NCI-H1930 (cell line): ENCODE measurements at places on chromosomes 3 and 15.

DNA sequence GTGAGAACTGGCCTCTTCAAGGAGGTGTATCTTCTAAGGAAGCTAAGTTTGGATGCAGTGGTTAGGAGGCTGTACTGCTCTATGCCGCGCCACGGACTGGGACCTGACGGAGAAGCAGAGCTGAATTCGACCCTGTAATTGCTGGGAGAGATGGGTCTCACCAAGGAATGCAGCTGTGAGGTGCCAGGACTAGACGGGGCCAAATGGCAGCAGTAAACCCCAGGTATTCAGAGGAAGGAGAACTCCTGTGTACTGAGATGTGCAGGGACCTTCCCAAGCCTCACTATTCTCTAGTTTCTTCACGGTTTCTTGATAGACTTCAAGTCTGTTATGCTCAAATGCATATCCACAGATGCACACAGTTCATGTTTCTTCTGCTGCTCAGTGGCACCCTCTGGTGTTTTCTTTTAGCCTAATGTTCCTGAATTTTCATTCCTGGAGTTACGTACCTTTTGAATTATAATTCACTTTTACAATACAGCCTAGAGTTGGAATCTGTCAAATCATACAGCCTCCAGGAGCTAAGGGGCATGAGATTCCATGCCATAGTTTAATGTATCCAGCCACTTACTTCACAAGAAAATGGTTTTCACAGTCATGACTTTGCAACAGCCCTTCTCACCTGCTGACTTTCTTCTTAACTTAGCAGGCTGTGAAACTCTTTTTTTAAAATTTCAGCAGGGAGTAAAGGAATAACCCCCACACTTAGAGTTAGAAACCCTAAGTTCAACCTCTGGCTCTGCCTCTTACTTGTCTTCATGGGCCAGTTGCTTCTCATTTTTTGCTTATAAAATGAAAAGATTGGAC is 61.8 kb downstream of the GLDN start:
- DNase-seq: no peak

- DNase-seq: no peak
Observed at GRCh38 chr3:4582624-4583023, 89.5 kb downstream of the ITPR1 start.

GRCh38 chr15:93035953-93036810 is 52.8 kb downstream of the RGMA start:
- peak; percentile 5 for DNase-seq

DNA sequence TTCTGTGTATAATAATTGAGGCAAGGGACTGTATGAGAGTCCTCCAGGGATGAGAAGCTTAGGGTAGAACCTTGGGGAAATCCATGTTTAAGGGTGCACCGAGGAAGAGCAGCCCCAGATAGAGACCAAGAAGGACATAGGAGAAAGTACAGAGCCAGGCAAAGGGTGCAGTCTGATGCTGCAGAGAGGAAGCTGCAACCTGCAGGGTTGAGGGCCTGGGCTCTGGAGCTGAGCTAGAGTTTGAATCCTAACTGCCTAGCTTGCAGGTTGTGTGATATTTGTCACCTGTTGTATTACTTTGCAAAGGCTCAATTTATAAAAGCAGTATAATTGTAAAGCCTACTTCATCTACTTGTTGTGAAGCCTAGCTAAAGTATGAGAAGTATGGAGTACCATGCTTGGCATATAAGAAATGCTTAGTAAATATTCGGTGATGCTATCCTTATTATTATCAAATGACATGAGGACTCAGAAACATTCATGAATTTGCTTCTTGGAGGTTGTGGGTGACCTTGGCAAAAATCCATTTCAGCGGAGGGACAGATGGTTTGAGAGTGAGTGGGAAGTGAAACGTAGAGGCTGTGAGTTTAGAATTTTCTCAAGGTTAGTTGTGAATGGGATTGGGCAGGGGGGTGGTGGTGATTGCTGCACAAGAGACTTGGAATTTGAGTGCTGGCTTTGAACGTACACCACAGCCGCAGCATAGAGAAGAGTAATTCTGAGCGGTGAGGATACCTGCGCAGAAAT is 43.8 kb downstream of the PLCL2 start:
- no peak for DNase-seq

DNA sequence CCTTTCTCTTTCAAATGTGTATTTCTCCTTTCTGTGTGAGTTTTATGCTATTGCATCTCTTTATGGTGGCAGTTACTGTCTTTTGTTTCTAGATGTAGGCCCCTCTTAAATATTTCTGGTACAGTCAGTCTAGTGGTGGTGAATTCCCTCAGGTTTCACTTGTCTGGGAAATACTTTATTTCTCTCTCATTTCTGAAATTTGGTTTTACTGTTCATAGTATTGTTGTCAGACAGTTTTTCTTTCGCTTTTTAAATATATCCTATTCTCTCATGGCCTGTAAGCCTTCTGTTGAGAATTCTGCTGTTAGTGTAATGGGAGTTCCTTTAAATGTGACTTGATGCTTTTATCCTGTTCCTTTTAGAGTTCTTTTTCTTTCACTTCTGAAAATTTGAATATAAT is 874.0 kb downstream of the PLOD2 start:
- DNase-seq: no peak

GRCh38 chr3:152825566-152825965 is 9.4 kb upstream of the P2RY1 start:
- DNase-seq: no peak

- peak; percentile 6 for DNase-seq
Observed at GRCh38 chr3:54999159-54999558, 71.3 kb upstream of the LRTM1 start.

- DNase-seq: no peak
Observed at GRCh38 chr15:80433836-80434235, 29.7 kb downstream of the ARNT2 start.

DNA sequence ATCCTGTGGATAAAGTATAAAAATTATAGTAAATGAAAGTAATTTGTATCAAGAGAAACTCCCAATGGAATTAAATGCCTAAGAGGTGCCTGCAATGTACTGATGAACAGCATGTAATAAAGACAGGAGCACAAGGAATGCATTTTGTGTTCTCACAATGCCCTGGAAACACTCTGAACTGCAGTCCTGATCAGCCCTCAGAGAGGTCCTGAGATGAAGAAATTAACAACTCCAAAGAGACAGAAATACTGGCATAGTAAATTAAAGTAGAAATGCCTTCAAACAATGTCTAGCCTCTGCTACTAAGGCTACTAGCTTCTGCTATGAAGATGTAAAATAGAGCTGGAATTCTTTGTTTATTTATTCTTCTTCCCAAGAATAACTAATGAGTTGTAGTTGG is 59.9 kb downstream of the CFAP20DC start:
- DNase-seq: no peak

- DNase-seq: no peak
Observed at GRCh38 chr3:12571986-12572385, 15.1 kb downstream of the MKRN2 start.

- no peak for DNase-seq
Observed at GRCh38 chr3:6667354-6667753, 193.6 kb upstream of the GRM7 start.

DNA sequence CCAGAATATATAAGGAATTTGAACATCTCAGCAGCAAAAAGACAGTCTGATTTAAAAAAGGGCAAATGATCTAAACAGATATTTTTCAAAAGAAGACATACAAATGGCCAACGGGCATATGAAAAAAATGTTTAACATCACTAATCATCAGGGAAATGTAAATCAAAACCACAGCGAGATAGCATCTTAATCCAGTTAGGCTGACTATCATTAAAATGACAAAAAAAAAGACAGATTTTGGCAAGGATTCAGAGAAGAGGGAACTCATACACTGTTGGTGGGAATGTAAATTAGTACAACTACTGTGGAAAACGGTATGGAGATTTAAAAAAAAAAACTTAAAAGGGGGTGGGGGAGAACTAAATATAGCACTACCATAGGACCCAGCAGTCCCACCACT is 47.9 kb downstream of the RNF13 start:
- DNase-seq: no peak

- no peak for DNase-seq
Observed at GRCh38 chr3:58013099-58013498, 4.9 kb downstream of the FLNB start.

DNA sequence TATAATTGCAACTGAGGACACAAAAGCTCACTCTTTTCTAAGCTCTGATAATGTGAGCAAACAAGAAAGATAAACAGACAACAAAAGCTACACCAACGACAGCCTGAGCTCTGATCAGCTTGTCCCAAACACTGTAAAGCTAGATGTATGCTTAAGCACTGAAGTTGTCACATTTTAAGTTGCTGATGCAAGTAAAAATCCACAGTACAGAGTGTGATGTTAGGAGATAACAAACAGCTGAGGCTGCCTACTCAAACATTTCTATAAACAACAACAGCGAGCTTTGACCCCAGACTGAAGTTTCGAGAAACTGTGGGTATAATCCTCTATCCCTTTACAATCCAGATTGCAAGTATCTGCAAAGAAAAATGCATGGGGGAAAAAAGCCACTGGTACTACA is 10.7 kb downstream of the MTHFS start:
- DNase-seq: no peak

- no peak for DNase-seq
Observed at GRCh38 chr3:244041-244440, 47.5 kb downstream of the CHL1 start.

DNA sequence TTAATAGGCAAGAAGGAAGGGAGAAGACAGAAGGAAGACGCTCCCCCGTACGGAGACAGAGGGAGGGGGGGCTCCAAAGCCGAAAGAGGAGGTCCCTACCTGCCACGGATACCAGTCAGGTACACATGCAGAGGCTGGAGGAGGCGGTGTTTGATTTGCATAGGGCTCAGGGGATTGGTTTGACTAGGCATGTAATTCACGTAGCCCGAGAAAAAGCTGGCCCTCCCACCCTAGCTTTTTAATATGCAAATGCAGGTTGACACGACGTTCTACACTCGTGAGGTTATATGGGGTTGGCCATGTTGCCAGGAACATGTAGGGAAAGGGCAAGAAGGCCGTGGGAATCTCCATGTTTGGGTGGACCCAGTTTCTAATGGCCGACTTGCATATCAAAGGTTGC is 29.8 kb downstream of the ZNF592 start:
- no peak for DNase-seq

DNA sequence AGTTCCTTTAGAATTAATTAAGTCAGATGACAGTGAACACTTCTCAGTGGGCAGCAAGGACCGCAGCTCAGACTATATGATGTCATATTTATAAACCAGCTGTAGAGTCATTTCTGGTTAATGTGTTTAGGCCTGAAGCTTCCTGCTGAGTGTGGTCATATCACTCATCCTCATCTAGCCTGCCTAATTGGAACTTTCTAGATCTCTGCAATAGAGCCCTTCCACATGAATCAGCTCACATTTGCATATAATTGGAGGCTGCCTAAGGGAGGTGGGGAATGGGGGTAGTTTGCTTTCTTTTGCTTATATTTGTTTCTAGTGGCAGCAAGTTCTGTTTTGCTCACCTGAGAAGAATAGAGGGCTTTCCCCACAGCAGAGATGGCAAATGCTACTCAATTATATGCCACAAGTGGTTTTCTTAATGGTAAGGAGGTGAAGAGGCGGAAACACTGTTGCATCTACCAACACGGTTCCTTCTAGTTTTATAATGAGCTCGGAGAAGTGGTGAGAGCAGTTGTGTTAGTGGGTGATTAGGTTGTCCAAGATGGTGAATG is 148.1 kb downstream of the KLHL25 start:
- DNase-seq: no peak

DNA sequence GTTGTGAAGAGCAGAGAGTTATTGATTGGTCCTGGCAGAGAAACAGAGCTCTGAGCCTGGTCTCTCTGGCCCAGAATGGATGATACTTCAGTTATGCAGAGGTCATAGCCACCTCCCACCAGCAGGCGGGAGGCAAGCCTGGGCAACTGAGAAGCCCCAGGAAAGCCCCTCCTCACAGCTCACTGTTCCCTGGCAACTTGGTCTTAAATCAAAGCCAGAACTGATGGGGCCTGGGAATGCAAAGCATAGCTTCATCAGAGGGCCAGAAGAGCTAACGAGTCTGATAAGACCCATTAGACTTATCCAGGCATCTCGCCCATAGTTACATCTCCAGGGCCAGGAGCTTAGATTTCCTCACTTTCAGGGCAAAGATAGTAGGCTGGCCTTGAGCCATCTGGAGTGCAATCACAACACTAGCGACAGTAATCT is 5.5 kb upstream of the COLQ start:
- DNase-seq: no peak

- DNase-seq: no peak
Observed at GRCh38 chr3:52177701-52178042, 20.3 kb upstream of the ALAS1 start.

GRCh38 chr3:125337506-125337905 is 37.6 kb downstream of the ZNF148 start:
- DNase-seq: no peak

- DNase-seq: no peak
Observed at GRCh38 chr3:57173687-57174086, 8.5 kb upstream of the IL17RD start.

DNA sequence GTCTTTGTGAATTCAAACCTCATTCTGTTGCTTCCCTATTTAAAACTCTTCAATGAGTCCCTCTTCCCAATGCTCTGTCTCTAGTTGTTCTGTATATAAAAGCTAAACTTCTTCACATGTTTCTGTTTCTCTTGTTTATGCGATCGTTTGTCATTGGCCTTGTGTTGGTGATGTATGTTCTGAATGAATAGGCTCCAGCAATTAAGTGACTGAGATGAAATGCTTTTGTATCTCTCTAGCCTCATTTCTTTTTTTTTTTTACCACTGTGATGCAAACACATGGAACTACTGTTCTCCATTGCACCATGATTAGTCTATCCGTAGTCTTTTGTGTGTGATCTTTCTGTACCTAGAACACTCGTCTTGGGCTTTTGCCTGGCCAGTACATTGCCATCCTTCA is 380.5 kb upstream of the TPRG1 start:
- no peak for DNase-seq

GRCh38 chr3:10444511-10444910 is 60.9 kb downstream of the ATP2B2 start:
- no peak for DNase-seq

DNA sequence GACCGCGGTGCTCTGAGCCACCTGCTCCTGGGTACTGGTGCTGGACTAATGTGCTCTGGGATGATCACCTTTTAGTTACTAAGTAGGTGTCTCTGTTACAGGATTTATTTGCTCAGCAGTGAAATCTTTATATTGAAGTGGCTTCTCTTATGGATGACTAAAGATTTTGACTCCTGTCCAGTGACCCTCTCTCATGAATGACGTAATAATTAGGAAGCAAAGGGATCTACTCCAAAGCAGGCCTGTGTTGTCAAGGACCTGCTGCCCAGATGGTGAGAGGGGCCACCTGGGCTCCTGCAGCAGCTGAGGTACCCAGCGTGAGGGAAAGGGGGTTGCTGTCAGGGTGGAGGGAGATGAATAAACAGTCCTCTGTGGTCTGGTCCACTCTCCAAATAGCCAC is 263.6 kb downstream of the GABRG3 start:
- DNase-seq: no peak

GRCh38 chr3:150607267-150608065 is 4.3 kb downstream of the SELENOT start:
- DNase-seq: no peak

- DNase-seq: no peak
Observed at GRCh38 chr15:38479756-38480155, 25.8 kb downstream of the FAM98B start.

DNA sequence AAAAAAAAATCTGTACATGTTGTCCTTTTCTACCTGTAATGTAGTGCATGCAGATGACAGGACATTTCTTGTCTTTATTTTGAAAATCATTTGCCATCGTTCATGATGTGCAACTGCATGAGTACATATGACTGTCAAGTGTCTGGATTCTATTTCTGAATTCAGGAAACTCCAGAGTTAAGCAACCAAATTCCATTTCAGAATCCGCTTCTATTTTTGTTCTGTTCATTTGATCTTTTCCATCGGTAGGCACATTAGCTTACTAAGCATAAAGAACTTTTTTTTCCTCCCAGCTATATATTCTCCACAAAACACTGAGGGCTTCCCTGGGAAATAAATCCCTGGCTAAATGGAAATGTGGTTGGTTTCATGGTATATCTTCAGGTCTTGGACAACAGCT is 365.6 kb downstream of the PTPRG start:
- no peak for DNase-seq
